ENCODE measurements at places on chromosomes 1 and 21.

DNA sequence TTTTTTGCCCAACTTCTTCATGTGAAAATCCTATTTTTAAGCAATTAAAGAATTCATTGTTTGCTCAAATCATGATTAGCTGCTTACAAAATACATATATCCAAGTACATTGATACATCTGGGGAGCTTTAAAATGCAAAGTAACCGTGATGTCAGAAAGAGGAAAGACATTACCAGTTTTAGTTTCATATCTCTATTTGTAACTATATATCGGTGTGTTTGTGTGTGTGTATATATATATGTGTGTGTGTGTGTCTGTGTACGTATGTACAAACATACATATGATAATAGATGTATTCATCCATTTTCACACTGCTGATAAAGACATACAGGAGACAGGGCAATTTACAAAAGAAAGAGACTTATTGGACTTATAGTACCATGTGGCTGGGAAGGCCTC lies 310.1 kb downstream of the DPYD start:
- DNase-seq, result no peak

DNA sequence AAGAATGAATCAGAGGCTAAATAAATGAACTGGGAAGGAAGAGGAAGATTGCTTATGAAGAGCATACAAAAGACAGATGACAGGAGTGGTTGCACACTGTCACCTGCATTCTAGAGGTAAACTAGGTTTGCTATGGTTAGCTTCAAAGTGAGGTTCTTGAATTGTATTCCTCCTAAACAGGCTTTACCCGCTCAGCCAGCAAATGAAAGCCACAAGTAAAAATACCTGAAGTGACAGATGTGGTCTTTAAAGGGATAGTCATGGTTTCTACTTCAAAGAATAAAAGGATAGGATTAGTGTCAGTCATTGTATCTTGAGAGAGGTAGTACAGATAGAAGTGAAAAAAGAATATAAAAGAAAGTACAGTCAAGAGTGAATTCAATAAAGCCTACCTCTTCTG lies 32.4 kb upstream of the PRDX6 start:
- peak; percentile 50 for DNase-seq

- no peak for DNase-seq
Observed at GRCh38 chr1:53379662-53380002, 51.8 kb upstream of the LRP8 start.

DNA sequence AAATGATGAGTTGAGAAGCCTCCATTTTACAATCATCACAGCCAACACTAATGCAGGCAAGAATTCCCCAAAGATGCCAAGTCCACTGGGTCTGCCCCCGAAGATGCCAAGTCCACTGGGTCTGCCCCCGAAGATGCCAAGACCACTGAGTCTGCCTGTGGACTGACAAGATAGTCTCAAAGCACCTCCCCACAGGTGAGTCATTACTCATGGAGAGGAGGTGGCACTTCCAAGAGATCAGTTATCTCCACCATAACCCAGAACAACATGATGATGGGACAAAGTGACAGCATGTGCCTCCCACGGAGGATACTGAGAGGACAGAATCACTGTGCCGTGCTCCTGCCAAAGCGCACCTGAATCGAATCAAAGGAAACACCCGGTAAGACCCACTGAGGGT lies 4.8 kb downstream of the PTTG1IP start:
- no peak for DNase-seq

DNA sequence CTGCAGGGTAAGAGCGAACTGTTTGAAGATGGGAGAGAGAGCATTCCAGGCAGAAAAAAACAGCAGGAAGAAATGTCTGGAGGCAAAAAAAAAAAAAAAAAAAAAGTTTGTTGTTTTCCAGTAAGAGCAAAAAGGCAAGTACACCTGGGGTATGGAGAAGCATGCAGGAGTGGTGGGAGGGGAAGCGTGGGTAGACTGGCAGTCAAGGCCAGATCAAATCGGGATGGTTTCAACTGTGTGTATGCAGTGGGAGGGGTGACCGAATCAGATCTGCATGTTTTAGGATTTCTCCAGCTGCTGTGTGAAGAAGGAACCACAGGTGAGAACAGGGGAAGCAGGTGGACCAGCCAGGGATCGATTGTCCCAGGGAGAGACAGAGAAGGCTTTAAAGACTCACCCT lies 34.7 kb downstream of the CSMD2 start:
- no peak for DNase-seq

- DNase-seq, result no peak
Observed at GRCh38 chr1:109443476-109443875, 17.2 kb upstream of the PSMA5 start.

GRCh38 chr21:14403681-14404318 lies 20.9 kb upstream of the HSPA13 start:
- DNase-seq, result peak; percentile 46

DNA sequence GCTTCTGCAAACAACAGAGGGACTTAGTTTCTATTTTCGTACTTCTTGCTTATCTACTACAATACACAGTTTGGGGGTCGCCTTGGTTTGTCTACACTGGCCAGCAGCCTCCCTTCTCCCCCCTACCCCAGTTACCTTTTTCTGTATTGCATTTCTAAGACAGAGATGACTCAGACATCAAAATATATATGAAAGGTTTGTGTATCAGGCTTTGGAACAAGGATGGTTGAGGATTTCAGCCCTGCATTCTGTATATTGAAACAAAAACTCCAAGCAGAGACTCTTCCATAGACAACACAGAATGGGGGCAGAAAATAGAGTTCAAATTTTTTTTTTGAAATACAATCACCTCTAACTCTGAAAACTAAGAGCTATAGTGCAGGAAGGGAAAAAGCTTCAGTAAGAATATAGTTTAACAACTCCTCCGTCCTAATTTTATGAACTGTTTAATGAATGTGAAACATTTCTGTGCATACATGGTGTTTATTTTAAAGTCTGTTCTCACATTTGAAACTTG lies 1.9 kb downstream of the SAMD13 start:
- no peak for DNase-seq

DNA sequence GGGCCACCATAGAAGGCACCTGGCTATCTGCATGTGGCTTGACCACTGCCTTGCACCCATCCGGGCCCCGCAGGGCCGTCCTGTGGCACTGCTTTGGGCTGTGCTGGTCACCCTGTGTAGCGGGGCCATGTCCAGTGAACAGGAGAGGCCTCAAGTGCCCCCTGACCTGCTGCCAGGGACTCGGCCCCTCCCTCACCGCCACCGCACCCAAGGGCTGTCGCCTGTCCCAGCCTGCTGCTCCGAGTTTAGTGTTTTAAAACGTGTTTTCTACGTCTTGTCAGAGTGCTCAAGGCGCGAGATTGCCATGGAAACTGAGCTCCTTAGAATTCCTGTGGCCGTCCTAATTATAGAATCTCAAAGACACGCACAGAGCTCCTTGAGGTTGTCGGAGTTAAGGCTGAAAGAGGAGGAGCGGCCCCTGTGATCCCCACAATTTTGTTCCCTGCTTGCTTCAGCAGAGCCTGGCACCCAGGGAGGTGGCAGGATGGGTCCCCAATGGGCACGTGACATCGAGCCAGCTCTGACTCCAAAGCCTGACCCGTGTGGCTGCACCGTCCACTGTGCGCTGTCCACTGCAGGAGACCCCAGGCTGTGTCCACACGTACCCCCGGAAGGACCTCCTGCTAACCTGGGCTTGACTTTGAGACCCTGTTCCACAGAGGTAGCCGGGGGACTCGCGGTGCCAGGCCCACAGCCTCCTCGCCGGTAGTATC lies 66.2 kb downstream of the FAAP20 start:
- DNase-seq, result no peak

GRCh38 chr1:169236143-169236542 lies 129.7 kb downstream of the ATP1B1 start:
- DNase-seq, result peak; percentile 35

- peak; percentile 46 for DNase-seq
Observed at GRCh38 chr1:212774584-212774983, 17.0 kb downstream of the NSL1 start.

- peak; percentile 32 for DNase-seq
Observed at GRCh38 chr1:199690496-199690895, 337.0 kb upstream of the NR5A2 start.

DNA sequence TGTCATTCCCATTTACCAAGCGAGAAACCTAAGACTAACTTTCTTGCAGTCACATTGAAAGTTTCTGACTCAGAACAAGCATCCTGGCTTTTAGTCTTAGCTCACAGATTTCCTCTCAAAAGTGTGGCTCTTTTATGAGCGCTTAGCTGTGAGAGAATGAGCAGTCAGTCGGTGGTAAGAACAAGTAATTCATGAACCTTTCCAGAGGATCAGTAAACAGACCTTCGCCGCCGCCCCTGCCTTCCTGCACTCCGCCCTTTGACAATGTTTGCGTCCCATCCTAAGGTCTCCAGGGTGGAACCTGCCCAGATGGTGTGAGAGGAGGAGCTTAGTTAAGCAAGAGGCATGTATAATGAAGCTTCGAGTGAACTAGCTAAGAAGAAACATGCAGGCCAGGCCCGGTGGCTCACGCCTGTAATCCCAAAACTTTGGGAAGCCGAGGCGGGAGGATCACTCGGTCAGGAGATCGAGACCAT lies 142.4 kb downstream of the GLUL start:
- no peak for DNase-seq

DNA sequence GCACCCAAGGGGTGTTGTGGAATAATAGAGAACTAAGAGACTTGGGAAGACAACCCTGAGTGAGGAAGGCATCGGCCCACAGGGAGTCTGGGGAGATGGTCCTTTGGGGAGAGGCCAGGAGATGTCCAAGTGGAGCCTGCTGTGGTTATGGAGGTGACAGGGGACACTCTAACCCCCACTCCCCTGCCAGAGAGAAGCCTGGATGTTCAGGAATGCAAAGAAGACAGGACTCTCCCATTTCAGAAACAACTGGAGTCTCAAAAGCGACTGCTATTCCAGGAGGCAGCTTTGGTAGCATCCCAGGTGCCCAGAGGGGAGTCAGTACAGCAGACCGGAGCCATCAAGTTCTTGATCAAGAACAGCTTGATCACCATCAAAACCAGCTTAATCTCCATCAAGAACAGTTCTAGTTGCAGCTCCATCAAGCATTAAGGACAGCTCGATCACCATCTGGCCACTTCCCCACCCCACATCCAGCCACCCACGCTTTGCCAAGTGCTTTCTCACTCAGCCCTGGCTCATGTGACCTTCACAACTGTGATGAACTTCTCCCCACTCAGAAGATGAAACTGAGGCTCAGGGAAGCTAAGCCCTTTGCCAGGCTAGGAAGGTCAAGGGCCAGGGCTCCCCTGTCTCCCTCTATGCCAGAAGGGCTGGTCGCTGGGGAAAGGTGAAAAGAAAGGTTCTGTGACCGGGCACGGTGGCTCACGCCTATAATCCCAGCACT lies 743 bp downstream of the CD52 start:
- no peak for DNase-seq

DNA sequence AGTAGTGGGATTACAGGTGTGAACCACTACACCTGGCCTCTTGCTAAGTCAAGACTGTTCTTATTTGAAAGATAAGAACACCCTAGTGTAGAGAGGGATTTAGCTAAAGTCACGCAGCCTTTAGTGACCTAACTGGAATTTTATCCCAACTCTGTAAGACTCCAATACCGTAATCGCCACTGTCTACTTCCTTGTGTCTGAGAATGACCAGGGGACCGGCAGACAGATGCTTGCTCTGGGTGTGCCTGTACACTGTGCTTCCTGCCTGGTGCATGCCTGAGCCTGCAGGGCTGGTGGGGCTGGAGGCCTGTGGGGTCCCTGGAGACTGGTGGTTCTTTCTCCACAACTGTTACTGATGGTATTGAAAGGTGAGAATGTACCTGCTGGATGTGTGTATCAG lies 15.3 kb downstream of the MFSD2A start:
- no peak for DNase-seq

DNA sequence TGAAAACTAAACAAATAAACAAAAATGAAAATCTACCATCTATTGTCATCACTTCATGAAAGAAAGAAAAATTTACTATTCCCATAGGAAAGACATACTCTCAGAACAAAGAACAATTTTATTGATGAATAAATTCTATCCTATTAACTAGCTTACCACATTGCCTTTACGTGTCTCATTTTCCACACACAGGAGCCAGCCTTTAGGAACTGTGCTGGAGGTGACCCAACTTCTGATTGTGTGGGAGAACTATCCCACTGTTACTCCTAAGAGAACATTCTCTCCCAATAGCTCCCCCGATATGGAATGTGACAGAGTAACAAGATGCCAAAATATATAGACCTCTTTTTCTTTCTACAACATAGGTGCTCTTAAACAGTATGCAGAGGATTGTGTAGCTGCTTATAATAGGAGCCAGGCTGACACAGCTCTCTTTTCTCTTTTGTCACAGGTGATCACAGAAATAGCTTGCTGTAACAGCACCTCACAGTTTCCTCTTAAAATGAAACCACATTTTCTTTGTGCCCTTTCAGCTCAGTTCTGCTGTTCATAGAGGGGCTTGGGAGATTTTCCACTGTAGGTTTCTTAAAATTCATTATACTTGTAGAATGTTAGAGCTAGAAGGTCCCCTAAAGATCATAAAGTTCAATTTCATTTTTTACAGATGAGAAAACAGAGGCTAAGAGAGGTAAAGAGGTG lies 35.5 kb downstream of the C21orf91 start:
- DNase-seq, result peak; percentile 80

DNA sequence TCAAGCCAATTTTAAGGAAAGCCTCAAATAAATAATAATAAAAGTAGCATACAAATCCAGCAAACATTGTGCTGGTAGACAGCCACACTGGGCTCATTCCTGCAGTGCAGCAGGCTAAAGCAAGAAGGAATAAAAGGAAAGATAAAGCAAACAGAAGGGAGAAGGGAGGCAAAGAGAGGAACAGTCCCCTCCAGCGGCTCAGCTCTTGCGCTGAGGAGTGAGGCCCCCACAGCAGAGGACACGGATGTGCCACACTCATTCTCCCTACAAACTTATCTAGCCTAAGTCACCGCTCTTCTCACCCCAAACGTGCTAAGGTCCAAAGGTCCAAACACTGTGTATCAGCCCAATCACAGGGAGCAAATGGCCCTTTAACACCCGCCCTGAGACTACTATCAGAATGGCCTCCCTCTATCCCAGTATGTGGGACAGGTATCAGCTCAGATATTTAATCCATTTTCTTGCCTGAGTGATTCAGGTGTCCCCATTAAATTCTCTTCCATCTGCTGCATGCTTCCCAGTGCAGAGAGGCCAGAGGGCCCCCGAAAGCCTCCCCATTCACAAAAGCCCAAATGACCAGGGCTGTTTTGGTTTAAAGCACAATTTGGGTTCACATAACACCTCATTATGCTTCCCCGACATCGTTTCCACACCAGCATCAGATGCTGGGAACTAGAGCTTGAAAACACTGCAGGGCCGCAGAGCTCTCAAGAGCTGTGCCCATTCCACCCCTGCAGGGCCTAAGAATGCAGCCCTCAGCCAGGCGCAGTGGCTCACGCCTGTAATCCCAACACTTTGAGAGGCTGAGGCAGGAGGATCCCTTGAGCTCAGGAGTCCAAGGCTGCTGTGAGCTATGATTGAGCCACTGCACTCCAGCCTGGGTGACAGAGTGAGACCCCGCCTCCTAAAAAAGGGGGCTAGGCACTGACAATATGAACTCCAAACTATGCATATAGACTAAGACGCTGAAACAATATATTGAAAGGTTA lies 17.8 kb downstream of the CAPZB start:
- no peak for DNase-seq
